ENCODE measurements at places on chromosomes 4 and X.

DNA sequence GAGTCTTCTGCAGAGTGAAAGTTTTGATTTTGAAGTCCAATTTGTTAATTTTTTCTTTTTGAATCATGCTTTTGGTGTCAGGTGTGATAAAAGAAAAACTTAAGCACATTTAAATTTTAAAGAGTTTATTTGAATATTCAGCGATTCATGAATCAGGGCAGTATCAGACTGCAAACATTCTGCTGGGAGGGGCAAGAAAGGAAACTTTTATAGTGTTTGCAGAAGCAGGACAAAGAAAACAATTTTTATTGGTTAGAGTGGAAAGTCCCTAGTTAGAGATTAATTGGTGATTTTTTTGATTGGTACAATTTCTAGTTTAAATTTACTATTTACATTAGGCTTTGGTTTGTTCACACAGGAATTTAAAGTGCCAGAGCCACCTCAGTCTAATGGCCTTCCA is 1.5 kb upstream of the DIPK2B start:
- DNase-seq, result no peak

DNA sequence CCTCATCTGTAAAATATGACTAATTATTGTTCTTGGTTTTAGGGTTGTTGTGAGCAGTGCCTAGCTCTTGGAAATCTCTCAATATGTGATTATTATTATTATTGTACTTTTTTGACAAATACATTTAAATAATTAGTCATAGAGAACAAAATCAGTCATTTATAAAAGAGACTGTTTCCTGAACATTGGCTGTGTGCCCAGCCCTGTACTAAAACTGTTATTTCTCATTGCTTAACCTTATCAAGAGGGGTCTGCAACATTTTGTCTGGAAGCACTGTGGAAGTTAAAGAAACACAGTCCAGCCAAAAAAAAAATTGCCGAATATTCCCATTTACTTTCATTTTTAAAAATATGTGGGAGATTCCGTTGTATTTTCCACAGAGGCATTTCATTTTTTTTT is 989.2 kb upstream of the SLIT2 start:
- DNase-seq, result no peak

DNA sequence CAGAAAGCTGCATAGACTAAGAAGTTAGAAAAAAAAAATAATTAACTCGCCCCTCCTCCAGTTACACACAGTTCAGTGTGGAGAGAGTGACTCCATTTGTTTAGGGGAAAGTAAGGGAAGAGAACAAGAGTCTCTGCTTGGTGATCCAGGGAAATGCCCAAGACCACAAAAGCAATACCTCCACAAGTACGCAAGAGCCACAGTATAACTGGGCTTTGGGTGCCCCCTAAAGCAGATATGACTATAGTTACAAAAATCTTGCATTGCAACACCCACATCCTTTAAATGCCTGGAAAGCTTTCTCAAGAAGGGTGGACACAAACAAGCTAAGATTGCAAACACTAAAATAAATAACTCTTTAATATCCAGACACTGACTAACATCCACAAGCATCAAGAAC is 164.2 kb upstream of the NRK start:
- no peak for DNase-seq

DNA sequence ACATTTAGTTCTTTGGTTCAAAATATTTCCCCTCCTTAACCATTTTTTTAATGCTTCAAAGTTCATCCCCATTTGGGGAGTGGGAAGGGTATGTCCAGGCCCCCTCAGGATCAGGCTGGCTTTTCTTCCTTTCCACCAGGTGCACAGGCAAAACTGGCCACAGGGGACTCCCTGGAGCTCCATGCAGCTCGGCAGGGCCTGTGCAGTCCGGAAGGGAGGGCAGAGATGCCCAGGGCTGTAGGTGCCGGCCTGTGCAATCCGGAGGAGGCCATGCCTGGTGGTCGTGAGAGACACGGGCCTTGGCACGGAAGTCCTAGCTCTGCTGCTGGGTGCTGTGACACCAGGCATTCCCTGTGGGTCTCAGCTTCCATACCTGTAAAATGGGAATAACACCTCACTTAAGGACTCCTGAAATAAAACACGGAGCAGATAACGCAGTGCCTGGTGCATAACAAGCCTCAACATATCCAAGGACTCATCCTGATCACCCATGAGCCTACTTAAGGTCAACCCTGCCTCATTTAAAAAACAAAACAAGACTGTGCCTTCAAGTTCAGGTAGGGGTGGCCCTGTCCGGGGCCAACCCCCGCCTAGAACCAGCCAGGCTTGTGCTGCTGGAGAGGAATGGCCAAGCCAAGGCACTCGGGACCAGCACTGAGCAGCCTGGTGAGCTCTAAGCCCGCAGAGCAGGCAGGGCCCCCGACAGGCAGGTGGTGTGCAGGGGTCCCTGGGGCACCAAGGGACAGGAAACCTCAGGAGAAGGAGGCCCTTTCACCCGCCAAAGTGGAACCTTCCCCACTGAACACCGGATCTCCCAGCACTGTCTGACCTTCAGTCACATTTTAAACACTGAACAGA is 21.2 kb upstream of the CYP4V2 start:
- no peak for DNase-seq

DNA sequence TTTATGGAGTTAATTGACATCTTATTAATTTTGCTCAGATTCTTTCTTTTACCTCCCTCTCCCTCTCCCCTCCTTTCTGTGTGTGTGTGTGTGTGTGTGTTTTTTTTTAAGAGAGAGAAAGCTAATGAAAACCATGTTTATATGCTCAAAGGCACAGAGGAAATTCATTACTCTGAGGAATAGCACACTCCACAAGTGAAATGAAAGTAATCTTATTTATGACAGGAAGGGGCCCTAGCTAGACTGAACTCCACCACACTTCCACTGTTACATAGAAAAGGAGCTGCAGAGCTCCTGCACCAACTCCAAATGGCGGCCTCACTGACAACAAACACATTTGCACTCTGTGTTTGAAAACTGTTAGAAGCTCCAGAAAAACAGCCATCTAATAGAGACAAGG is 150.6 kb downstream of the RASL11B start:
- no peak for DNase-seq

DNA sequence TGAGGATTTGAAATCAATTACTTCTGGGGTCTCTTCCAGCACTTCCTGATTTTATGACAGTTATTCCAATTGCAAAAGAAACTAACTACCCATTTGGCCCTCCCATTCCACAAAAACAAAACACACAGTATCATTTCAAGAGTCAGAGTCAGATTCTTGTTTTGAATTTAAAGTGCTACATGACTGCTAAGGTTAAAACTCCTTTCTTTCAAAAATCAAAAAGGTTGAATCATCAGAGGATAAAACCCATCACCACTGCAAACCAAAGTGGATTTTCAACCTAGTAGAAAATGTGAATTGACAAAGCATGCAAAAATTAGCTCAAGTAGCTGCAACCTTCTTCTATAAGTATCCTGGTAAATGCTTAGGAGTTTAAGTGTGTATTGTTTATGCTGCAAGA is 67.4 kb downstream of the DHX15 start:
- no peak for DNase-seq

DNA sequence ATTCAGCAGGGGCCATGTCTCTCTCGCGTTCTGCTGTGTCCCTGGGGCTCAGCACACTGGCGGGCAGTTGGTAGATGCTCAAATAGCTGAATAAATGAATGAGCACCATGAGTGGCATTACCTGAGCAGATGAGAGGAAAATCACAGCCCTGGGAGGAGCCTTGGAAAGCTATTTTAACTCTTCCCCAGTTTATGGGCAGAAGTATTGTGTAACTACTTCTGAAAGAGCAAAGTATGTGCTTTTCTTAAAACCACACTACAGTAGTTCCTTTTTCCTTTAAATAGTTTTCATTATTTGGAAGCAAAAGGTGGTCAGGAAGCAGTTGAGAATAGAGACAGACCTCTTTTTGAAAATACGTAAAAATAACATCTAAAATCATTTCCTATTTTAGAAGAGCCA is 3.0 kb upstream of the PLAC1 start:
- no peak for DNase-seq

- DNase-seq, result no peak
These were observed 103.1 kb upstream of the PNPLA4 start for GRCh38 chrX:8030361-8030760.

DNA sequence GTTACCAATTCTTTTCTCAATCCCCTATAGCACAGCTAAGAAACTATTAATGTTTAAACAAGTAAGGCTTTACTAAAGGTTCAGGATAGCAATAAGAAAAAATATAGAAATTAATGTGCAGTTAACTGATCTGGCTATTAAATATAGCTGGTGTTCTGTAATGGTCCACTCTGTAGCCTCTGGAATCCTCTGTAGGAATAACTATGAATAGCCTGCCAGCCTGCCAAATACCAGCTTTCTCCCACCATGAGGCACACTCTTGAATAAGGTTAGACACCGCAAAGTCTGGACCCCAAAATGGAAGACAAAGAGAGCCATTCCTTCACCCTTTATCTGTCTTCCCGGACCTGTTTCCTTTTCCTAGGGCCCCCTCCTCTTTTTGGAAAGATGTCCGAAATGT is 30.6 kb downstream of the CEP44 start:
- DNase-seq, result no peak

DNA sequence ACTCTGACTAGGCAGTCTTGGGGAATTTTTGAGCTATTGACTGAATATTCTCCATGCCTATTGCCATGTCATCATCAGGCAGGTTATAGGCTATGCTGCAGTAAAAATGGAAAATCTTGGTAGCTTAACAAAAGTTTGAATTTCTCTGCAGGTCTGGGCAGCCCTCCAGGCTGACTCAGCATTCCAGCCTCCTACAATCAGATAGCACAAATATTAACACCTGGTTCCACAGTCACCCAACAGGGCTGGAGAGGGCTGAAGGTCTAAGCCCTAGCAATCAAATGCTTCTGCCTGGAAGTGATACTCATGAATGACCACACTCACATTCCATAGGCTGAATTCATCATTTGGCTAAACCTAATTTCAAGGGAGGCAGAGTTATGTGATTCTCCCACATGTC is 9.6 kb upstream of the PPP3CA start:
- no peak for DNase-seq

DNA sequence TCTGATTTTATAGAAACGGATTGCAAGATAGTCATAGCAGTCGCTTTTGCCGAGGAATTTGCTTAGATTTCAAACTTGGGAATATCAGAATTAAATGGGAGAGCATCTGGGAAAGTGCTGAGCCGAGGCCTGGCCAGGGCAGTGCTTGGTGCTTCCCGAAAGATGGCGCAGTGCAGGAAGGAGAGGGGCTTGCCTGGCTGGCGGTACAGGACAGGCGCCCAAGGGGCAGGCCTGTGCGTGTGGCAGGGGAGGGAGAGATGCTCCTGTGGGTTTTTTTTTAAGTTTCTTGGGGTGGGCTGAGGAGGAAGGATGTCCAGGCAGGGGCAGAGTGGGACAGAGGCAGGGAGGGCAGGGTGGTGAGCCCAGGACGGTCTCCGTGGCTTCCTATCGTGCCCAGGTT is 241.1 kb downstream of the AFAP1 start:
- DNase-seq, result no peak

GRCh38 chr4:65893957-65894755 is 223.9 kb upstream of the EPHA5 start:
- no peak for DNase-seq

- DNase-seq, result no peak
These were observed 2616.0 kb downstream of the ARAP2 start for GRCh38 chr4:33628296-33628695.

GRCh38 chr4:103092245-103092644 is 7.4 kb downstream of the BDH2 start:
- no peak for DNase-seq

DNA sequence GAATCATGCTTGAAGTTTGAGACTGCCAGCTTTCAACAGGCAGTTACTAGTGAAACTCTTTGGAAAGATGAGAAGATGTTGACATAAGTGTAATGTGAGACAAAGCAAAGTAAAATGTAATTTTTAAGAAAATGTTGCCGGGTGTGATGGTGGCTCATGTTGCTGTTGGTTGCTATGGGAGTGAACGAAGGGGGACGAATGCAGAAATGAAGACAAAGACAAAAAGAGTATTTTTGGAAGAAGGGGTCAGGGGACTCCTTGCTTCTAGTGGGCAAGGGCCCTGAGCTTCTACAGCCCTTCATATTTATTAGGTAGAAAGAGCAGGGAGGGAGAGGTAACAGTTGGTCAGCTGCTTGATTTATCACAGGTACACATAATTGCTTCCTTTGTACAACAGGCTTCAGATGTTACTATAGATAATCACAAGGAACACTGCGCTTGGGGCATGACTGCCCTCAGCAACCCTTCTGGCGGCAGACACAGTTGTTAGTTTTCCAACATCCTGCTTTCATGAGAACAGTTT is 11.9 kb upstream of the UGDH start:
- DNase-seq, result no peak

DNA sequence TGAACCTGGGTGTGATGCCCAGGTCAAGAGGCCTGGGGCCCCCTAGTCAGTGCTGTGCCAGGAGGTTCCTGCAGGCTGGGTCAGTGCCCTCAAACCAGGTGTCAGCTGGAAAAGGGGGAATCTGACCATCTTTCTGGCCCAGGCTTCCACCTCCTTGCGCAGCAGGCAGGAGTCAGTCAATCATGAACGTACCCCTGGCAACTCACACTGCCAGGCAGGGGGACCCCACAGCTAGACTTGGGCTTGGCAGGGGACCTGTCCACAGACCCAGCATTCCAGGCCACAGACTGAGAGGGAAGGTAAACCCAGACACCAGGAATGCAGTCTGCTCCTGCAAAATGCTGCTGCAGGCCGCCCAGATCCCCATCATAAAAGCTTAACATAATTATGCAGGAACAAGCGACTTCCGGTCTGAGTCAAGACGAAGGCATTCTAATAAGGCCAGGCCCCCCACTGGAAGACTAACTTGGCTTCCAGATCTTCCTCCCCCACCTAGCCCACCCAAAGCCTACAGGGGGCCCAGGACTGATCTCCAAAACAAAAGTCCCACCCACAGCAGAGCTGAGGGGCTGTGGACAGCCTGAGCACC is 156.3 kb downstream of the BCOR start:
- DNase-seq, result no peak

DNA sequence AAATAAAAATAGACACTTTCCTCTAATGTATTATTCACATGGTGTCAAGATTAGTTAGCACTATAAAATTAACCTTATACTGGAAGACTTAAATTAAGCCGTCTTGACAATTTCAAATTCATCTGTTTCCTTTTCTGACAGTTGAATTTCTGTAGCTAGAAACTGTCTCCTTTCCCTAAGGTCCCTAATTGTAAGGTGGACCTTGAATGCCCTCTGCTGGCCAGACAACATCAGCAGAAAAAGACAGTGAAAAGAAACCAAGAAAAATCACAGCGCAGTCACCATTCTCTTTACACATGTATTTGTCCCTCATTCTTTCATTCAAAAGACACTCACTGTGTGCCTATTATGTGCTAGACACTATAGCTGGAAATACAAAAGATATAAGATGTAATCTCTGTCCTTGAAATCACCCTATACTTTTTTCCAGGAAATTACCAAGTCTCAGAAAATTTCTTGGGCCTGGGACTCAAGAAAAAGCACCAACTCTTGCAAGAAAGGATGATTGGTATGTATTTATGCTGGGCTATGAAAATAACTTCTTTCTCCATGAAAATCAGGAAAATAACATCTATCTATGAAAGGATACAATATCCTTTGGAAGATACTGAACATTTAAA is 32.7 kb upstream of the AMBN start:
- DNase-seq, result peak; percentile 44

- DNase-seq, result no peak
These were observed 35.4 kb downstream of the WDR1 start for GRCh38 chr4:10081218-10081606.
